Breast epithelium (tissue), 4 donors: ENCODE measurements at places on chromosomes 3 and 15.

DNA sequence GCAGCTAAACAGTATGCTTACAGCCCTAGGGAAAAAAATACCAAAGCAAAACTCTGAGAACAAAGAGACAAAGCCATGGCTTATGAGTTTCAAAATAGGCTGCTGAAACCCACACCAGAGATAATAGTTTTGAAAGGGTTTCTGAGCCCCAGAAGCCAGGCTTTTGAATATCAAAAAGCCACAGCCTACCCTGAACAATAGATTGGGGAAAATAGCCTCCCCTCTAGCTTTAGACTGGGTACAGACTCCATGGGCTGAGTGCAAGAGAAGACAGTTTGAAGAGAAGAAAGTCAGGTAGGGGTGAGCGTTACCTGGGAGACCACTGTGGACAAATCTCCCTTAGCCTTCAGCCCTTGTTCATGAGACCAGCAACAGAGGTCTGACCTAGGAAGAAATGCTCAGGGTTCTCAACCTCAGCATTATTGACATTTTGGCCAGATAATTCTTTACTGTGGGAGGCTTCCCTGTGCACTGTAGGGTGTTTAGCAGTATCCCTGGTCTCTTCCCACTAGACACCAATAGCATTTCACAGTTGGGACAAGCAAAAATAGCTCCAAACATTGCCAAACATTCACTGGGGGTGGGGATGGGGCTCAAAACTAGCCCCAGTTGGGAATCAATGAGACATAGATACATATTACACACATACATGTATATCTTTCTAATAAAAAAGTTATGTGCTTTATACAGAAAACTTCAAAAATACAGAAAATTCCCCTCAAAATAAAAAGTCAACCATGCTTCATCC is 11.6 kb upstream of the TAFA4 start:
- no peak for DNase-seq

DNA sequence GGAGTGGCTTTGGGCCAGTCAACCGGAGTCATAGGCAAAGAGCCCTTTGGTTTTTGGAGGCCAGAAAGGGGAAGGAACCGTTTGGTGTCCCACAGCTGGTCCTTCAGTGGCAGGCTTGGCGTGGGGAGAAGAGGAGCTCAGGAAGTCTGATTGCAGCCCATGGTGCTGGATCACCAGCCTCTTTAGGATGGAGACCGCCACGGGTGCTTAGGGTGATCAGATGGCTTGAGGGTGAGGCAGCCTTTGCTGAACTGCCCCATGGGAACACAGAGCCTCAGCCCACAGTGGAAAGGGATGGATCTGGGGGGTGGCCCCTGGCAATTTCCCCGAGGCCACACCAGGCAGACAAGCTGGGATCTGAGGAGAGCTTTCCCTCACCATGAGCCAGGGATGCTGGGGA is 38.6 kb upstream of the TOPBP1 start:
- DNase-seq, result no peak

DNA sequence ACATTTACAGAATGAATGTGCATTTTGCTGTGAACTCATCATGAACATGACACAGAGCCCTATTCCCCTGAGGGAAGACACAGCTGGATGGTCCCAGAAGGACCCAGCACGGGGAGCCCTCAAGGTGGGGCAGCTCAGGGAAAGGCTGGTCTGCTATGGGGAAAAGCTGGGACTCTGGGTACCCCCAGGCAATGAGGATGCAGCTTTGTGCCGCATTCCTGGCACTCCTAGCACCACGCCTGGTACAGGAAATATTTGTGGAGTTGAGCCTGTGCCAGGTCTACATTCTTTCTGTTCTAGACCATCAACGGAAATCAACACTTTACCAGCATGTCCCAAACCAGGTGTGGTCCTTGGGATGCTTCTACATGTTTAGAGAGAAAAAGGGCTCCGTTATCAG is 74.0 kb downstream of the SRGAP3 start:
- DNase-seq, result no peak

DNA sequence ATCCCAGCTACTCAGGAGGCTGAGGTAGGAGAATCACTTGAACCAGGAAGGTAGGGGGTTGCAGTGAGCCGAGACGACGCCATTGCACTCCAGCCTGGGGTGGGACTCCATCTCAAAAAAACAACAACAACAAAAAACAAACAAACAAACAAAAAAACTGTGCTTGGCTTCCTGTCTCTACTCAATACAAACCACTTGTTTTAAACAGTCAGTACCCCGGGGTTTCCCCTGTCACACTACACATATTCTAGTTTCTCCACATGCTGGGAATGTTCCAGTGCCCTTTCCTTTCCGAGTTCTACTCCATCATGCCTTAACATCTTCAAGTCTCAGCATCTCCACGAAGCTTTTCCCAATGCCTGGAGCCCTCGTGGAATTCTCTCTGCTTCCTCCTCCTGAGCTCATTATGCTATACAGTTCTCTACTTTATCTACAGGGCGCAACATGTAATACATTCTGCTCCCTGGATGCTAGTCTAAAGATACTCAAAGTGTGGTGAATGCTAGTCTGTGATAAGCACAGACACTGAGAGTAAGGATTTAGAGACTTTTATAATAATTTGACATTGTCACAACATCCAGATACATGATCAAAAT is 7.8 kb downstream of the EMC3 start:
- no peak for DNase-seq

DNA sequence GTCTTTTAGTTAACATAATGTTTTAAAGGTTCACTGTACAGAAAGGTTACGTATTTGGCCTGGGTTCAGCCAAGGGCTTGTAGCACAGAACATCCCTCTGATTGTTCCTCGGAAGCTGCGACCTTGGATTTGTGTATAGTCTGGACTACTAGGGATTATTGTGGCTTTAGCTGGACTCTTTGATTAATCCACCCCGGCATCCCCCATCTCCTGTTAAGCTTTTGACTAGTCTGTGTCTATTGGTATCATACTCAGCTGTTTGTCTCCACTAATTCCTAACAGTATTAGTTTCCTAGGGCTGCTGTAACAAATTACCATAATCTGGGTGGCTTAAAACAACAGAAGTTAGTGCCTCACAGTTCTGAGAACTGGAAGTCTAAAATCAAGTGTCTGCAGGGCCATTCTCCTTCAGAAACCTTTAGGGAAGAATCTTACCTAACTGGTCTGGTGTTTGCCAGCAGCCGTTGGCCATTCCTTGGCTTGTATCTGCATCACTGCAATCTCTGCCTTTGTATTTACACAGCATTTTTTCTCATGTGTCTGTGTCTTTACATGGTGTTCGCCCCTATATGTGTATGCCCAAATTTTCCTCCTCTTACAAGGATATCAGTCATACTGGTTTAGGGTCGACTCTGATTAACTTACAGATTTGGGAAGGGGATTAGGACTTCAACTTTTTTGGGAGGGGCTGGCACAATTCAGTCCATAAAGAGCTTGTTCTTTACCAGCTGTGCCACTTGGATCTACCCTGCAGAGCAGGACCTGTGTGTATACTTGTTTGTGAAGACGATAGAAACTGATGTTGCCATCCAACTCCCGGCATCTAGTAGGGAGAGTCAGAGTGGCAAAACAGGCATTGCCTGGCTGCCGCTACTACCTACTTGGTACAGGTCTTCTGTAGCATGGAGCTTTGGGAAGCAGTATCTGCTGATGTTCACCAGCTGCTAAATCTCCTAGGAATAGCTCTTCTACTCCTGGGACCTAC is 117.8 kb downstream of the UBE2E2 start:
- no peak for DNase-seq

DNA sequence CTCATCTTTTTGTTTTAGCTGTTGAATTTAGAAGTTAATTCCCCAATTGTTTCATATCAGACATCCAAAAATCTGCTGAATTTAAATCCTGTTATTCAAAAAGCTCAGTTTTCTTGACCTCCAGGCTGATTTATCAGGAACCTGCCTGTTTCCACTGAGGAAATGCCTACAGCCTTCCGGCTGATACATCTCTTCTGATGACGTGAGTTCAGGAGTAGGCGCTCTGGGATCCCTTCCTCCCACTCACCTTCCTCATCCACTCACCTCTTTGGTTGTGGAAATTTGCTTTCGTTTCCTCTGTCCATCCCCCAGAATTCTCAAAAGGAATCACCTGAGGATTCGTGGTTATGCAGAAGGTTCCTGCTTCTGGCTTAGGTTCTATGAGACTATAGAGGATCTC is 55.4 kb upstream of the ALDH1A3 start:
- DNase-seq, result no peak

DNA sequence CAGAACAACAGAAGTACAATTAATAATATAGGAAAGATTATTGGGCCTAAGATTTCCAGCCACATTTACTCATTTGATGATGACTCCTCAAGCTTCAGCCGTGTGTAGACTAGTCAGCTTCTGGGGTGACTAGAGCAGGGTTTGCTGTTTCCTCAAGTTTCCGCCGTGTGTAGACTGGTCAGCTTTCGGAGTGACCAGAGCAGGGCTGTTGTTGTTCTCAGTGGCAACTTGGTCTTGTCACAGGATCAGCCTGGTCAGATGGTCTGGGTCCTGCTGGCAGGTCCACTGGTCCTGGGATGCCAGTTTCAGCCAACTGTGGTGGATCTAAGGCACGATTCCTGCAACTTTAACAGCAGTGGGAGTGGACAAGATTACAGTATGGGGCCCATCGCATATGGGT is 21.8 kb upstream of the NOX5 start:
- no peak for DNase-seq

DNA sequence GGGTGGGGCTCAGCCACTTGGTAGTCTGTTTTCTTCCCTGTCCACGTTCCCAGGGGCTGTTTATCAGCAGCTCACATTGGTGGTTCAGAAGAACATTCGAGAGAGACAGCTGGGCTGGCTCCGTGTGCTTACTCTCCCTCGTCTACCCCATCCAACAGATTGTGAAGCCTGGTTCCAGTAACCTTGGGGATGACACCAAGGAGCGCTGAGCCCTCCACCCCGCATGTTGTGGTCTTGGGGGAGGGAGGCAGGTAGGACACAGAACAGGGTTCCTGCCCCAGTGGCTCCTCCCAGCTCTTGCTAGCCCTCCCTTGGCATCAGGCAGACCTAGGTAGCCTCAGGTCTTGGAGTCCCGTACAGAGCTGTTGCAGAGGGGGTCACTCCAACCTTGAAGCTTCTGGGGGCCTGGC is 33.1 kb downstream of the KLF13 start:
- no peak for DNase-seq

DNA sequence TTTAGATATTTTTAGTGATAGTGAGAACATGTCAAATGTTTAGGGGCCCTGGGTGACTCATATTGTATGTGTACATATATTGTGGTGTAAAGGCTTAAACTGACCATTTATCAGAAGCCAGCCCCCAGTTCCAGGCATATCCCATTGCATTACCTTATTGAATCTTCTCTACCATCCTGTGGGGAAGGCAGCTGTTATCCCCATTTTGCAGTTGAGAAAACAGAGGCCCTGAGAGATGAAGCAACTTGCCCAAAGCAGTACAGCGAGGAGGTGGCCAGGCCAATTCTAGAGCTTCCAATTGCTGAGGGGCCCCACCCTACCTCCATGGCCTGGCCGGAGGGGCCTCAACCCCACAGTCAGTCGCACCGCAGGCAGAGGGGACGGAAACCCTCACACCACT is 47.9 kb downstream of the ZNF710 start:
- no peak for DNase-seq

DNA sequence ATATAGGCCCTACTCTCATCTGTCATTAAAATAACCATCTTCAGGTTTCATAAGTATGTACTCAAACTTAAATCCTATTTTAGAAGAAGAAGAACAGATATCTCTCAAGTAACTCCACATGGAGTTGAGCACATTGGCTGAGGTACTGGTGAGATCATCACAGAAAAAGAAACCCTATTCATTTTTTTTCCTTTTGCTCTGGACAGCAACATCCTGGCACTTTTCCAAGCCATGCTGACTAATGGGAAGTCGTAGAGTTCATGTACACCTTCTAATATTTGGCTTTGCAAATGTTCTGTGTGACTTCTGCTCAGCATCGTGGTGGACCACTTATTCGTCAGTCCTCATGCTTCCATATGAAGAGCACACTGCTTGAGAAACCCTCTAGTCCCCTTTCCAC is 336.0 kb upstream of the KCNH8 start:
- DNase-seq, result no peak

DNA sequence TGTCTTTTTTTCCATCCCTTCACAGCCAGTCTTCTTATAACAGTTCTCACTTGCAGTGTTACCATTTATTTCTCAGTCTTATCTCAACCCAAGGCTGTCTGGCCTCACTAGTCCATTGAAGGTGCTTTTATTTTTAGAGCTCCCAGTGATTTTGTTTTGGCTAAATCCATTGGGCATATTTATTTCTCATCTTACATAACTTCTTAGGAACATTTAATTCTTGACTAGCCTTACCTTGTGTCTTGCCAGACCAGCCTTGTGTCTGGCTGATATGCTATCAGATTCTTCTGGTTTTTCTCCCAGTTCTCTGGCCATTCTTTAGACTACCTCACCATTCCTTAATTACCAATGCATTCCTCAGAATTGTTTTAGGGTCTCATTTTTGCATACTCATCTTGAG is 42.3 kb upstream of the TUSC7 start:
- no peak for DNase-seq

- no peak for DNase-seq
Observed at GRCh38 chr3:180183346-180183745, 146.6 kb upstream of the PEX5L start.

DNA sequence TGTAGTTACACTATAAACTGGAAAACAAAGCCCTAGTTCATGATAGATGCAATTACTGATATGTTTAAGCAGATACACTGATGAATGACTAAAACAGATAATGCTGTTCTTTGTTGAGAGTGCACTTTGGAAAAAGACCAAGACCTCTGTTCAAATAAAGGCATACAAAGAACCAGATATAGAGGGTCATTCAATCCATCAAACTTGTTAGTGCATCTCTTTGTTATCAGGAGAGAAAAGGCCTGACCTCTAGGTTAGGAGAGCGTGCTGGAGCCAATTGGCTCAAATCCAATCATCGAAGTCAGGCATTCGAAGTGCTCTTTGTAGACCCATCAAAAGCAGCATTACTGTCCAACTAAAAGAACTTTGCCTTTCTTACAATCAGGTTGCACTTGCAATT is 124.2 kb downstream of the TFG start:
- no peak for DNase-seq

GRCh38 chr3:52532517-52532837 is 1.2 kb downstream of the NT5DC2 start:
- no peak for DNase-seq

- no peak for DNase-seq
Observed at GRCh38 chr3:157922614-157923013, 183.6 kb downstream of the SHOX2 start.

- no peak for DNase-seq
Observed at GRCh38 chr3:176097027-176097426, 1100.3 kb downstream of the TBL1XR1 start.

DNA sequence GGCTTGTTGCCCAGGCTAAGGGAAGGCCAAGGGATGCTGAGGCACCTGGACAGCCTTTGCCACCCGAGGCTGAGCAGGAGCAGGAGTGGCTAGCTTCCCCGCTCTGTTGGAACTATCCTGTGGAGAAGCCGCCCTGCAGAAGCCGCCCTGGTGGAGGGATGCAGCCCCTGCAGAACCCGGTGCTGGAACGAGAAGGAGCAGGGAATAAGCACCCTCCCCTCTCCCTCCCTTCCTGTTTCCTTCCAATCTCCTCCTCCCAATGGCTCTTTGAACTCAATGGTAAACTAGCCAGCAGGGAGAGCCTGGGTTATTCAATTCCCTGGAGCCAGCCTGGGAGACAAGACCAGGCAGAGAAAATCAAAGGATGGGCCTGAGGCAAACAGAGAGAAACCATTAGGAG is 11.8 kb upstream of the HRG start:
- DNase-seq, result no peak
